Activated T-cell treated with anti-CD3 and anti-CD28 coated beads, Interleukin-2, amount 50 U/mL, for 4 hours (primary cell): ENCODE measurements at places on chromosomes 12 and 14.

DNA sequence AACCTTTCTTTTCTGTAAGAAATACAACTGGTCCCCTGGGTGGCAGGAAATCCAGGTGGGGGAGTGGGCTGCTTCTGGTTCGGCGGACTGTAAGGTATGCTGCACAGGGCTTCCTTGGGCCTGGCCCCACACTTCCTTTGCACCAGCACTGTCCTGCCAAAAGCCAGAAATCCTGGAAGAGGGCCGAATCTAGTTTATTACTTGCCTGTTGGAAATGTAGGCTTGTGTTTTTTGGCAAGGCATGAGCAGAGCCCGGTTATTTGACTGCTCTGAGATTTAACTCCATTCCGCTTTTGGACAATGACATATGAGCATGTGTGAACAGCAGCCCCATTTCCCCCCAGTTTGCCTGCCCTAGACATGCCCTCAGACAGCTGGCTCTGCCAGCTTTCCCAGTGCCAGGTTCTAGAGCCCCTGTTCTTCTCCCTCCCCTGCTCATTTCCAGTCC is 86.6 kb downstream of the BORCS5 start:
- no peak for DNase-seq

DNA sequence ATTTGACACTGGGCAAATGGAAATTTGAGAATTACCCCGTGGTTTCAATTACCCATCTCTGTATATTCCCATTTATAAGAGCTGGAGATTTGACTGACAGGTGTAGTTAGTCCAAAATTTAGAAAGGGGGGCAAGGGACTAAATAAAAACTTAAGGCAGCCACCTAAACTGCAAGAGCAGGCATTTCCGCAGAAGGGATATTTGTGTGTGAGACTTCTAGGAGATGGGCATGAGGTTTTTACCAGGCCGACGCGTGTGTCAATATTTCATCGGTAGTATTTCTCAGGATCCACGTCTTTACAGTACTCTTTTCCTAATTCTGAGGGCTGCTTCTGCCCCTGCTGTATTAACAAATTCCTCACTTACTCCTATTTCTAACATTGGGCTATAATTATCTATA is 1.4 kb downstream of the FAR2 start:
- no peak for DNase-seq

DNA sequence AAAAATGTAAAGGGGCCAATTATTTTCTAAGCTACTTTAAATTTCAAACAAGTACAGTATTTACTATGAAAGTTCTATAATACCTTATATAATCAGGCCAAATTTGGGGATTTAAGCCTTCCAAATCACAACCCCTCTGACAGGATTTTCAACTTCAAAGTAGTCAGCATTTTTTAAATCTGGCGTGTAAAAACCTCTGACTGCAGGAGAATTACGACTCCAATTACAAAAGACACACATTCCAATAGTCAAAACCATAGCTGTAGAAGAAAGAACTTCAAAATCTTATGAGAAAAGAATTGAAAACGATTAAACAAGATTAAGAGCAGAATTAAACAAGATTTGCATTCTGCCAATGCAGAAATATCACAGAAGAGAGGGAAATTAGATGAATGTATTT is 12.7 kb downstream of the OSBPL8 start:
- DNase-seq: no peak

- DNase-seq: no peak
Measured at GRCh38 chr12:57736741-57737466, 1.6 kb downstream of the AGAP2 start.

DNA sequence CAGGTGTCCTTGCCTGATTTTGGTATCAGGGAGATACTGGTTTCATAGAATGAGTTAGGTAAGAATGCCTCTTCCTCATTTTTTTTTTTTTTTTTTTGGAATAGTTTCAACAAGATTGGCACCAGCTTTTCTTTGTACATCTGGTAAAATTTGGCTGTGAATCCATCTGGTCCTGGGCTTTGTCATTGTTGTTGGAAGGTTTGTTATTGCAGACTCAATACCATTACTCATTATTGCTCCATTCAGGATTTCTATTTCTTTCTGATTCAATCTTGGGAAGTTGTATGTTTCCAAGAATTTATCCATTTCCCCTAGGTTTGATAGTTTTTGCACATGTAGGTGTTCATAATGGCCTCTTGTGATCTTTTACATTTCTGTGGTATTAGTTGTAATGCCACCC is 126.0 kb upstream of the KITLG start:
- no peak for DNase-seq

DNA sequence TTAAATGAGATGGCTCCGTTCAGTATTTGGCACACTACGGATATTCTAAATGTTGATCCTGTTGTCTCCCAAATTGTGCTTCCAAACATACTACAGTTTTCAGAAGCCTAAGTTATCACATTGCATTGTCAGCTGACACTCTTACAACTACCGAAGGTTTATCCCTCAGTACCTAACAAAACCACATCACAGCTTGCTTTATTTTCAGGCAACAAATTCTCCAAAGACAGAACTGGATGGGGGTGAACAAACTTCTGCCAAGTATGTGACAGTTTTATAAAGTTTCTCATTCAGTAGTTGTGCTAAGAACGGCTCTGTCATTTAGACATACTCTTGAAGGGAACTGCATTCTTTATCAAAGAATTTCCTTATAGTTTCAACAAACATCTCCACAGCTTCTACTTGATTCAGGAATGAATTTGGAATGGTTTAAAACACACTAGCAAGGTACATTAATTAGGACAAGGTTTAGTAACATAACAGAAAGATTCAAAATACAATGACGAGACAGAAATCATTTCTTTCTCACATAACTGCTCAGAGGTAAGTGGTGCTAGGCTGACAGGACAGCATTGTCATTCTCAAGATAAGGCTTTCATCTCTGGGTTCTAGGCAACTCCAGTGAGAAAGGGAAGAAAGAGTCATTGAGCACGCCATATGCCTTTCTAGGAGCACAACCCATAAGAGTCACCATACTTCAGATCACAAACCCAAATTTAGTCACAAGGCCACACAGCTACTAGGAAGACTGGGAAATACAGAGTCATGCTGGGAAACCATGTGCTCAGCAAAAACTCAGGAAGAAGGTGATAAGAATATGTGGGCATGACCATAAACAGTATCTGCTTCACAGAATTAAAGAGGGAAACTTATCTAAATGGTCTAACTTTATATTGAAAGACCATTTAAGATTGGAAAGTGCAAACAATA is 100.7 kb downstream of the DUSP6 start:
- no peak for DNase-seq

GRCh38 chr14:105283899-105284298 is 16.9 kb downstream of the BRF1 start:
- no peak for DNase-seq
